CD4-positive, alpha-beta memory T cell (primary cell): ENCODE measurements at places on chromosomes 5 and 9.

GRCh38 chr5:76402886-76403765 is at the start of gene IQGAP2:
TSS of gene IQGAP2 (plus strand) at chr5:76403285. CDS start at chr5:76403546, 261 bp downstream.
- DNase-seq: peak; percentile 91

- no peak for DNase-seq
Observed at GRCh38 chr5:174918655-174919054, 194.3 kb downstream of the MSX2 start.

GRCh38 chr5:177600508-177601018 is 631 bp downstream of the B4GALT7 start:
- no peak for DNase-seq

DNA sequence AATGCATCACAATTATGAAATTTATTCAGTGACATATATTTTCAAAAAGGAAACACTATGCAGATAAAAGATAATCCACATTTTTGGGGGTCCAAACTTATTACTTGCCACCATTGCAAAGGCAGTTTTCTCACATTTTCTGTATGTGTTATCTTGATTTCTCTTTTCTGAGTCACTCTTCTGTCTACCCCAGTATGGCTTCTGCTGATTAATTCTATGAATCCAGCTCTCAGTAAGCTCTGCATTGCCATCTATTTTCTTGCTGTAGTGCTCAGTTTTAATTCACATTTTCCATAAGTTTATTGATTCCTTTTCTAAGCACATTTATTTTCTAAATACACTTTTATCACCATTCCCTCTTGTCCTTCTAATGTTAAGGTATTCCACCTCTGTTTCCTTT is 1.7 kb downstream of the IFNA10 start:
- DNase-seq: no peak

- DNase-seq: no peak
Observed at GRCh38 chr9:124776618-124776953, 347 bp upstream of the OLFML2A start.

DNA sequence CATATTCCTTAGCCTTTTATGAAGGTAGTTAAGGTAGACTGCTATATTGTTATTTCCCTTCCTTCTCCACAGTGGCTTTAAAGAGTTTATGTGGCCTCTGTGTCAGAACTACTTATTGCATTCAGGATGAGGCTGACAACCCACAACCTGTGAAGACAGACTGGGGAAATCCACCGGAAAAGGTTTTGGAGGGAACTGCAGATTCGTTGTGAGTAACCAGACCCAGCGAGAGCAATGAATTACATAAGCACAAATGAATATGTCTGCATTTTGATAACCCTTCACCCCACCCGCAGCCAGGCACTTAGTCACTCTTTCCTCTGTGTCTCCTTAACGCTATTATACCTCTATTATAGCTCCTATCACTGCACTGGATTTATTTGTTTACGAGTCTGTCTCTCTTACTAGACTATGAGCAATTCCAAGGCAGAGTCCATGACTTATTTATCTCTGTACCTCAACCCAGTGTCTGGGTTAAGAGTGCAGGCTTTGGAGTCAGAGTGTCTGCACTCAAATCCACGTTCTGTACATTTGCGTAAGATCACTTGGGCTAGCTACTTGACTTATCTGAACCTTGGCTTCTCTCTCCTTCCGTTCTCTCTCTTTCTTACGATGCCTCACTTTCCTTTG is 19.2 kb downstream of the KCTD16 start:
- peak; percentile 98 for DNase-seq

DNA sequence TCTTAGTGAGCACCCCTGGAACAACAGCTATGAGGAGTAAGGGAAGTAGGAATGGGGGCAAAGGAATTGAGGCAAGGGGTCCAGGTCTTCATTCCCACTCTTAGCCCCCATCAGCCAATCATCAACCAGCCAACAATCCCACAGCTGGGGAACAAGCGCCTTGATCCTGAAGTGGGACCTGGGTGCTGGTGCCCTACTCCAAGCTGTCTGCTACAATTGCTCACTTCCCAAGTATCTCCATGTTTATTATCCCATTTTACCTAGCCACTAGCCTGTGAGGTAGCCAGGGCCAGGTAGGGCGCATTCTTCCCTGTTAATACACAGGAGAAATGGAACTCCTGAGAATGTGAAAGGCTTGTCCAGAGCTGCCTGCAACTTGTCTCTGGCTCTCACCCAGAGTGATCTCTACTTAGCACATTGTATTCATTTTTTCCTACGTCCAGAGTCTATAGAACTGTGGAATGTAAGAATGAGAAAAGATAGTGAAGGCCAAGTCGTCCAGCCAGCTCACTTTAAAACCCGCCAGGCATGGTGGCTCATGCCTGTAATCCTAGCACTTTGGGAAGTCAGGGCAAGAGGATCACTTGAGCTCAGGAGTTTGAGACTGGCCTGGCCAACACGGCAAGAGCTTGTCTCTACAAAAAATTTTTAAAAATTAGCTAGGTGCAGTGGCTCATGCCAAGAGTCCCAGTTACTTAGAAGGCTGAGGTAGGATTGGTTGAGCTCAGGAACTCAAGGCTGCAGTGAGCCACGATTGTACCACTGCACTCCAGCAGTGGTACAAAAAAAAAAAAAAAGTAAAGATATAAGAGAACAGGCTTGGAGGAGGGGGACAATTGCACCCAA is 6.2 kb upstream of the DNAJC18 start:
- no peak for DNase-seq

GRCh38 chr5:151092762-151093161 is 11.9 kb upstream of the TNIP1 start:
- no peak for DNase-seq

DNA sequence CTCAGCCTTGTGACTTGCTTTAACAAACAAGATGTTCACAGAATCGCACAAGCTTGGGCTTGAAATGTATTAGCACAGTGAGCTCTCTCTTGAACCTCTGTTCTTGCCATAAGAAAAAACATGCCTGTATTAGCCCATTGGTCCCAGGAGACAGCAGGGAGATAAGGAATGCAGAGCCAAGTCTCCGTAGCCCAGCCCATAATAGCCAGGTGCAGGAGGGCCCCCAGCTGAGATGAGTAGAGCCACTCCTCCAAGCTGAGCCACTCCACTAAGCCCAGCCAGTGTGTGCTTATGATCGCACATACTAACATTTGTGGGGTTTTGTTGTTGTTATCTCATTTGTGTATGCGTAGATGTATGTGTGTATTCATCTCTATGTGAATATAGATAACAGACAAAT is 21.6 kb upstream of the SVEP1 start:
- no peak for DNase-seq

- no peak for DNase-seq
Observed at GRCh38 chr5:180595381-180596114, 4.2 kb upstream of the SCGB3A1 start.

DNA sequence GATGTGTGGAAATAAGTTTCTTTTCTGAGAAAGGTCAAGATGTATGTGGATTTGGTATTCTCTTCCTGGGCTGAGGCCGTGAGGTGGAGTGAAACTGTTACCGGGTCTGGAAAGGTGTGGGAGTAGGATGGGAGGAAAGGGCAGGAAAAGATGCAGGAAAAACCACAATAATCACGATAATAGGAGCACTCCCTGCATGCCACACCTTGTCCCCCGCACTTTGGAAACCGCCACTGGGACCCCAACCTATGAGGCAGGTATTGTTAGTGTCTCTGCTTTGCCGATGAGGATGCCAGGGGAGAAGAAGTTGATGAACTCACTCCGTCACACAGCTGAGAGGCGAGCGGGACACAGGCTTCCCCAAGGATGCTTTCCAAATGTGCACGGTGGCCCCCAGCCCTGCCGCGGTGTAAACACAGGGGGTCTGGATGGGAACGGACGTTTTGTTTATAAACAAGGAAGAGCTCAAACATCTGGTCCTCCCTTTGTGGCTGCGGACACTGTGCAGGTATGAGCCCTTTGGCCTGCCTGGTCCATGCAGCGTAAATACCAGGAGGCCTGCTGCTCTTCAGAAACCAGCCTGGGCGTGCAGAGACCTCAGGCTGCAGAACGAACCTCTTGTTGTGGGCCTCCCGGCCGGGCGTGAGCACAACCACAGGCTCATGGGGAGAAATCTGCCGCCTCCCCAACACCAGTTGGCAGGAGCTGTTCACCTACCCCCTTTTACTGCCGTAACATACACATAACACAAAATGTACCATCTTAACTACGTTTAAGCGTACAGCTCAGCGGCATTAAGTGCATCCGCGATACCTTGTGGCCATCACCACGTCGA is 126.7 kb downstream of the COL23A1 start:
- DNase-seq: no peak

- no peak for DNase-seq
Observed at GRCh38 chr9:98838155-98838867, 30.8 kb downstream of the GALNT12 start.

DNA sequence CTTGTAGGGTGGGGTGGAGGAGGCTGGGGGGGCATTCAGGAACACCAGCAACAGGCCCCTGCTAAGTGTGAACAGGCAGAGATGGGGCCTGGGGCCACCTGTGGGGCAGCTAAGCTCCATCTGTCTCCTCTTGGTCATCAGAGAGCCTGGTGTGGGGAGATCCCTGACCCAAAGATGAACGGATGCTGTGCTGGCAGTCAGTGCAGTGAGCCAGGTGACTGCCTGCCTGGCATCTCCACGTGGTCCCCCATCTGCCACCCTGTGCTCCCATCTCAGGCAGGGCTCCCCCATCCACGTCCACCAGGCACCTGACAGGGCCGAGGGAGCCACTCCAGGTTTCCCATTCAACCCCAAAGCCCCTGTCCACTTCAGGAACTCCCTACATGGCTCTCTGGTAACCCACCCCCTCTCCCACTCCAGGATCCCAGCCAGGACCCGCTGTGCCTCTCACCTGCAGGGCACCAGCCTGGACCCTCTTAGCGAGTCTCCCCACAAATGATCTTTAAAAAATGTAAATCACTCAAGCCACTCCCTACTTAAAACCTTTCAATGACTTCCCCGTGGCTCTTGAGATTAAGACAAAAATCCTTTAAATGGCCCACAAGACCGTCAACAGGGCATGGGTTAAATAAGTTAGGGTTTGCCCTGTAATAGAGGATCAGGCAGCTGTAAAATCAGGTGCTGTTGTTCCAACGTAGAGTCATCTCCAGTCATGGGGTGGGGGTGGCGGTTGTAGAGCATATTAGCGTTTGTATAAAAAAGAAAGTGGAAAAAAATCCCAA is 60.8 kb downstream of the LMX1B start:
- no peak for DNase-seq

DNA sequence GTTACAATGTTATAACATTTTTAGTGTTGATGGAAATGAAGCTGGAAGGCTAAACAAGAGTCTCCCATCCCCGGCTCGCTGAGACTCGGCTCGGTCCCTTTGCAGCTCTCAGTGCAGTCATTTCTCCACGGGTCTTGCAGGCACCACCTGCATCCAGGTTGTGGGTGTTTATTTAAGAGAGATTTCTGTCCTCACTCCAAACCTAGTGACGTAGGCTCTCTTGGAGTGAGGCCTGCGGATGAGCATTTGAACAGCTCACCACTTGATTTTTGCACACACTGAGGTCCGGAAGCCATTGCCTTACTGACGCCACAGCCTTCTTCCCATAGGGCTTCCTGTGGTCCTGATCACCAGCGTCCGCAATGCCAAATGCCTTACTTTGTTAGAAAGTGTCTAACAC is 197.7 kb upstream of the OTULINL start:
- DNase-seq: no peak

DNA sequence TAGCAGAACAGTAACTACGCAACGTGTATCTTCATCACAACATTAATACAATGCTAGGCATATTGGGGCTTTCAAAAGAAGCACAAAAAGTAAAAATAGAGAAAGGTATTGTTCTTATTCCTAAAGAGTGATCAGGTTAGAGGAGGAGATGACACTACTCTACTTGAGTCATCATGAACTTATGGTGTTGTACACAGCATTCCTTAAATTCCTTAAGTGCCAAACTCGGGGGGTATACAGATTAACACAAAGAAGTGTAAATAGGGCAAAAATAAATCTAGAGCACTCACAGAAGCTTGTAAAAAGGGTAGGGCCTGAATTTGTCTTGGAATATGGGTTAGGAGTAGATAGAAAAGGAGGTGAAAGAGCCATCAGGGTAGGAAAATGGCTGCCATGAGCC is 308.0 kb upstream of the DAP start:
- DNase-seq: no peak

DNA sequence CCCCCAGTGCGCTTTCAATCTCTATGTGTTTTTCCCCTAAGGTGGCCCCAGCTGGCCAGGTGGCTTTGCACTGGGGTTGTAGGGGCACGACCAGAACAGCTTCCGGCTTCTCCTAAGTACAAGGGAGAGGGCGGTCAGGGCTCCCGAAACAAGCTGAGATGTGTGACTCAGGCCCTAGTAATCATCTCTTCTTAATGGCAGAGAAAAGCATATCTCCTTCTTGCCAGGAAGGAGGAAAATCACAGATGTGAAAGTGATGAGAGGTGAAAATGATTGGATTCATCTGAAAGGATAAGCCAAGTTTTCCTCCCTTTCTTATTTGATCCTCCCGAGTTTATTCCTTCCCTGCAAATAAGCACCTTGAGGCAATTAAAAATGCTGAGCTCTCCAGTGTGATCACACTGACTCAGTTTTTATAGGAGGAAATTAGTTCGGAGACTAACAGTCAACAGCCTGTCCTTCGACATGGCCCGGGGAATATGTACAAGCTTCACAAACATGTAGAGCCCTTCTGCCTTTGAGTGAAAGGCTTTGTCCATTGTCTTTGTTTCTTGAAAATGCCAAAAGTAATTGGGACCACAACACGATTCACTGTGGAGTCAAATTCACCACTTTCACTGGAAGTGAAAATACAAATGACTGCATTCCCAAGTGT is 514.8 kb downstream of the PSAT1 start:
- no peak for DNase-seq

GRCh38 chr5:58462623-58463230 is 2.8 kb upstream of the PLK2 start:
- DNase-seq: peak; percentile 54

GRCh38 chr9:30697958-30698357 is 1686.5 kb upstream of the ACO1 start:
- DNase-seq: no peak

DNA sequence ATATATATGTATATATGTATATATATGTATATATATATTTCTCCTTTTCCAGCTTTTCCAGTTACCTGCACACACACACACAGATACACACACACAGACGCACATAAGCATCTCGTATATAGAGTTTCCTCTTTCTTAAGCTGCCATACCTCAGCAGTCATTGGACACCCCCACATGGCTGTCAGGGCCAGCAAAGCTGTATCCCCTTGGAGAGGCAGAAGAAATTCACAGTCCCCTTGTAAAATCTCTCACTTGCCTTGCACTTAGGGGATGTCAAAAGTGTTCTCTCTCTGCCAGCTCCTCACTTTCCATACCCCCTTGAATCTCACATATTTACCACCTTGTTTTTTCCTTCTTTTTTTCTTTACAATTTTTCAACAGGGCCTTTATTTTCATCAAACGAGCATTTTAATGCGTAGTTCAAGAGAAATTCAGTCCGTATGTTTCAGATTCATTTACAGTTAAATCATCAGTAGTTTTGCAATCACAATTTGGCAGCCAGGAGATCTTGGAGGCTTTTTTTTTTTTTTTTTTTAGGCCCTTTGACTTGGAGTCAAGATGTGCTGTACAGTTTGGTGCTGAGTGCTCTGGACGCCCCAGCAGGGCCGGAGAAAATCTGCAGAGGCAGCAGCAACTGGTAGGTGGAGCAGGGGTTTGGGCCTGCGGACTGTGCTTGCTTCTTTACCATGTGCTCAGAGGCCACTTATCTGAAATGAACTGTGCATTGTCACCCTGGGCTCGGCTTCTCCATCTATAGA is 244.9 kb upstream of the KLF4 start:
- no peak for DNase-seq

GRCh38 chr5:72145348-72145747 is 38.1 kb downstream of the MAP1B start:
- no peak for DNase-seq

GRCh38 chr5:175448276-175448675 is 4.3 kb upstream of the DRD1 start:
- no peak for DNase-seq

GRCh38 chr9:88388203-88388885 is at the start of gene SPIN1:
TSS of gene SPIN1 (plus strand) at chr9:88388444. CDS start at chr9:88426540, 38,096 bp downstream.
- DNase-seq: peak; percentile 83
